ENCODE measurements at places on chromosomes 4 and X.
A peak's percentile ranks its signal among the peaks of the same experiment; 100 is the strongest.

DNA sequence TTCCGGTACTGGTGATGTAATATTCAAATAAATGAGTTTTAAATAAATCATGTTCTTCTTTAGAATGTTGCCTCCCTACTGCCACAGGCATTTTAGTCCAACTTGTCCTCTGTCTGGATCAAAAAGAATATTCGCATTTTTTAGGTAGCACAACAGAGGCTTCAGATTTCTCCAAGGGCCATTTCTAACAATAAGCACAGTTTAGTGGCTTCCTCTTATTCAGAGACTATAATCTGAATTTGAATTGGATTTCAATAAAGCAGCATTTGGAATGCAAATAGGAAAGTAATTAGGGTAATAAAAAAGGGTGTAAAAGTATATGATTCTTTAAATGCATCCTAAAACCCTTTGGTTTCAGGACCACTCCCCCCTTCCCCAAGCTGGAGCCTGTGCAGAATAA, 167.9 kb upstream of the GLRA2 start:
- DNase-seq = no peak

GRCh38 chr4:151715881-151716280, 44.9 kb downstream of the GATB start:
- no peak for DNase-seq

DNA sequence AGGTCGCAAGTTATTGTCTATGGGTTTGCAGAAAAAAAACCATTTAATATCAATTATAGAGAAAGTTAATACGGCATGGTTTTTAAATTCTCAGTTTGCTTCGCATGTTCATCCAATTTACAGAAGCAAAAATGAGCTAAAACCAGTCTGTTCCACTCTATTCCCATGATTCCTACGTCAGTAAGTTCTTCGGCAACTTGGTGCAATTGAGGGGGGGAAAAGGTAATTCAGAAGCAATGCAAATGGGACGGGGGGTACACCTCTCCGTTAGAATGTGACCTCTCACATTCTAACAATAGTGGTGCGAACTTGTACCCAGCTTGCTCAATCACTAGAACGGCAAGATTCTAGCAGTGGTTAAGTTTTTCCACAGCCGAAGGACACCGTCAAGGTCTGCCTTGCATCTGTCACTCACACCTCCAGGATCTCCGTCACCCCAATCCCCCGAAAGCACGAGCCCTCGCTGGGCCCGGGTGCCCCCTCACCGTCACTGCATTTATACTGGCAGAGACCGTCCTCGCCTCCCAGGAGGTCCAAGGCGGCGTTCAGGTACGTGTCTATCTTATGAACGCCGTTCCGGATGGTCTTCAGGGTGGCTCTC, 653 bp downstream of the PLA2G12A start:
- peak; percentile 6 for DNase-seq

DNA sequence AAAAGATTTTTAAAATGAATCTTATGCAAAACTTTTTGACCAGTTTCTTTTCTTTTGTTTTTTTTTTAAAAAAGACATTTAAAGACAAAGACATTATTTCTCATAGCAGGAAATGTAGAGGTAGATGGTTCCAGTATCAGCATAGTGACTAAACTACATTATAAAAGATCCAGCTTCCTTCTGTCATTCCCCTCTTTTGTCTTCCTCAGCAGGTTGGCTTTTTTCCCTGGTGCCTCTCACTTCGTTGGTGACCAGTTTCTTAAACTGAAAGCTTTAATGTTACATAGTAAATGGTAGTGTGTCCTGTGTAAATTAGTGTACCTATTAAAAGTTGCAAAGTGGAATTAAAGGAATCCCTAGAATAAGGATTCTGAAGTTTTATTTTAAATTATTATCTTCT, 36.1 kb downstream of the DCK start:
- no peak for DNase-seq

DNA sequence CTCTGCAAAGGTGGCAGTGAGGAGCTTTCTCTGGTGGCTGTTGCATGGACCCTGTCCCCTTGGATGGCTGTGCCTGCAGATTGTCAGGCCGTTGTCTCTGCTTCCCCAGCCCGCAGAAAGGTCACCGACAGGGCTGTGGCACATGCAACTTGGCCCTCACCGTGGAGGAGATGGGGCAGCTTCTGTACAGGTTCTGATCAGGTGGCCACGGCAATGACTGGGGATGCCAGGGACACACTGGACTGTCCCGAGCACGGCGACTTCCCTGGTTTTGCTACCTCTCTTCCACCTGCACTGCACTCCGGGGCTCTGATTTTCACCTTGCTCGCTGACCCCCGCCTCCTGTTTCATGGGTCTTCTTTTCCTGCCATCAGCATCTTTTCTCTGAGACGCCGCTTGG, 43.5 kb downstream of the DCTD start:
- DNase-seq = no peak

DNA sequence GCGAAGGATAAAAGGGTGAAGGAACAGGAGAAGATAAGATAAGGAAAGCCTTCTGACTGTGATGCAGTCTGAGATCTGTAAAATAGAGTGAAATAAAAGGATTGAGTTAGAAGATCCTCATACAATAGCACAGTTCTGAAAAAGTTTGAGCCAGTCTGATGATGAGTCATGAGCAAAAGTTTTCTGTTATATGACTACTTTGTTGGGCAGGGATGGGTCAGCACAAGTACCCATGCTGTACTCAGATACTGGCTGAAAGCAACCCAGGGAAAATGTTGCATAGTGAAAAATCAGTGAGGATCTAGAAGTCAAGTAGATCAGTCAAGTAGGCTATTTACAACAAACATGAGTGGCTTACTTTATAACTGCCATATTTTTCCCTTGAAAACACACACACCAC, 253.5 kb downstream of the PCDH10 start:
- no peak for DNase-seq

GRCh38 chrX:106946464-106946863, 26.3 kb downstream of the CLDN2 start:
- DNase-seq = no peak

GRCh38 chr4:18734405-18734804, 712.9 kb upstream of the LCORL start:
- no peak for DNase-seq

DNA sequence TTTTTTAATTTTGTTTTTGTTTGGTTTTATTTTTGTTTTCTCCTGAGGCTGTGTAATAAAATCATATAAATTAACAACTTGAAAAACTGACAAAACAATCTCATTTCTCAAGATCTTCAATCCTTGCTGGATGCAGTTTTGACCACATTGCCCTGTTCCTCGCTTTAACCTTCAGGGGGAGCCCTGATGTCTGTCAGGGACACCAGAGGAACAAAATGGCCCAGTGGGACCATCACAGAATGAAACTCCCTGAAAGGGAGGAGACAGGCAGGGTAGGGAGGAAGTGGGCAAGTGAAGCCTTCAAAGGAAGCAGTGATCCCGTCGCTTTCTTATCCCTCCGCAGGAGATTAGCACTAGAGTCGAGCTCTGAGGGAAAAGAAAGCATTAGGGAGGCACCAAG, 274.9 kb upstream of the LDB2 start:
- DNase-seq = no peak

DNA sequence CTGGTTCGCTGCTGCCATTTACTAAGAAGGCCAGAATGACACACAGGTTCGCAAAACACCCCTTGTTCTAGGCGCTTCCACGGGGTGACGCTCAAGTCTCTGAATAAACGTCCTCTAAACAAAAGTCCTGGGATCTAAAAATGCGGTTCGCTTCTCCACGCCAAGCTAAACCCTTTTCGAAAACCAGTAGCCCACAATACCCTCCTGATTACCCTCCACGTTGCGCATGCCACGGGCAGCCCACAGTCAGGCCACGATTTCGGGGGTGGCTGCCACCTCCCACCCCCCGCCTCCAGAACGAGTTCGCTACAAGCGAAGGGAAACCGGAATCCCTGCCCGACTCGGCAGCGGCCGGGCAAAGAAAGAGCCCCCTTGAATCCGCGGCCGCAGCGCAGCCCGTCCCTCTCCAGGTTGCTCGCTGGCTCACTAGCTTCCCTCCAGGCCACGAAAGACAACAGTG, 423 bp downstream of the RPL39 start:
- DNase-seq = no peak

DNA sequence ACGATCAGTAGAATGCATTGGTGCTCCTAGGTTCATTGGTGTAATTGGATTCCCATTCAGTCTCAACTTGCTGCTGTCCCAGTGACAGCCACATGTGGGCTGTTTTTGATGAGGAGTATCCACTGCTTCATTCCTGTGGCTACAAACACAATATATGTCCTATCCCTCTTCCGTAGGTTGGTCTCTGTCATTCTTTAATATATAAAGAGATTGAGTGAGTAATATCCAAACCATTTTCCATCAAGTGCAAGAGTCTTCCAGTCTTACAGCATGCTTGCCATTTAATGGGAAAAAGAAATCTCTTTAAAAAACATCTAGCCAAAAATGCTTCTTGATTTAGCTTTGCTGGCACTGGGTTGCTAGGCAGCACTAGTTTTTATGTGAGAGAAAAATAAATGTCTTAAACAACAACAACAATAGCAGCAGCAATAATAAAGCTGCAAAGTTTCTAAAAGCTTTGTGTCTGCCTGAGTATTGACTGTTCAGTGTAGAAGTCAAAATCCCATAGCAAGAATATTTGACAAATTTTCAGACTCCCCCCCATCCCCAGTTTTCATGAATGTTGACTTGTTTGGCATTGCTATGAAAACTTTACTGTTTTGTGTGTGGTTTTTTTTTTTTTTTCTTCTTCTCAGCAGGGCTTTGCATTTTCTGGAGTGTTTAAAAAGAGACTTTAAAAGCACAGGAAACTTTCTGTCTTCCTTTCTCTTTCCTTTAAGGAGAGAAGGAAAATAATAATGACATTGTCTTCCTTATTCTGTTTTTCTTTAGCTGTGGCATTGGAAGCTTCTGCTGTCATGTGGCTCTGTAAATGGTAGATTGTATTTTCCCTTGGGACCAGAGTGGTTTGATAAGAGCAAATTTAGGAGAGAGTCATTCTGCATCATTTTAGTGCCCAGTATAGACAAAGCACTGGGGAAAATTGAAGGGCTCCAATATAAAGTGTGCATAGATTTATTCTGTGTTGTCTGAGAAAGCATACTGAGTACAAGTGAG, 244.3 kb downstream of the ARHGAP10 start:
- DNase-seq = no peak

DNA sequence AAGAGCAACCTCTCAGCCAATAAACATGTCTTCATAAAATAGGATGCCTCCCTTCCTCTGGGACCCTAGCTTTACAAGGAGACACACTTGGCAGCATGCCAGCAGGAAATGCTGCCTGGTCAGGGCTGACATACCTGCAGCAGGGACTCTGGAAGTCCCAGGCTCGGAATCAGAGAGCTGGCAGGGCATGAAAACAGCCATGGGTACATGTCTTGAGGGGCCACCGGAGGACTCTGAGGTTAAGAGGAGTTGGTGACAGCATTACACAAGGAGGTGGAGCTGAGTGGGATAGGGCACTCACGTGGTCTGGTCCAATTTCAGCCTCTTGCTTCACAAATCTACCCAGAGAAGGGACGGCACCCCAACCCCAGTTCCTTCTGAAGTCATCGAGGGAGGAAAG, 15.7 kb downstream of the MSX1 start:
- no peak for DNase-seq

DNA sequence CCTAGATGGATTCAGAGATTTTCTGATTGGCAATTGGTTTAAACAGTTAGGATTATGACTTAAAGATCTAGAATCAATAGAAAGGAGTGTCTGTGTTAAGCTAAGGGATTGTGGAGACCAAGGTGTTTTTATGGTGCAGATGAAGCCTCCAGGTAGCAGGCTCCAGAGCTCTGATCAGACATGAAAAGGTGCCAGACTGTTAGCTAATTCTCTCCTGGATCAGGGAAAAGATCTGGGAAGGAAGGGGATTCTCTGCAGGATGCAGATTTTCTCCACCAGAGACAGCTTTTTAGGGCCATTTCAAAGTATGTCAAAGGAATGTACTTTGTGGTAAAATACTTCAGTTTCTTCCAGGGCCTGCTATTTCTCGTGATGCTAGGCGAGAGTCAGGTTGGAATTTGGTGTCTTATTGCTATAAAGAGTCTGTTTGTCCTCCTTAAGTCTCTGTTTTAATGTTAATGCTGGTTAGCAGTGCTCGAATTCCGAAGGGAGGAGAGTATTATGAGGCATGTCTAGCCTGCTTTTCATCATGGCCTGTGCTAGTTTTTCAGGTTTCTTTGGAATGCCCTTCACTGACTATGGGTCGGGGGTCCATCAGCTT, 12.0 kb upstream of the GPR78 start:
- DNase-seq = no peak

GRCh38 chr4:123812066-123812390, 415.4 kb downstream of the SPRY1 start:
- no peak for DNase-seq

DNA sequence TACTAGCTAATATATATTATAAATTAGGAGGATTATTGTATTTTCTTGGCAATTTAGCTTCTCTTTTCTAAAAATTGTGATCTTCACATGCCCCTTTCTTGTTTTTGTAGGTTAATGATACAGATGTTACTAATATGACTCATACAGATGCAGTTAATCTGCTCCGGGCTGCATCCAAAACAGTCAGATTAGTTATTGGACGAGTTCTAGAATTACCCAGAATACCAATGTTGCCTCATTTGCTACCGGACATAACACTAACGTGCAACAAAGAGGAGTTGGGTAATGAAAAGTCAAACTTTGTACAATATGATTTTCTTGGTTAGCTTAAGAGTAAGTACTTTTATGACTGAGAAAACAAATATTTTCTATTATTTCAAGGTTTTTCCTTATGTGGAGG, 74.1 kb downstream of the SLC10A6 start:
- DNase-seq = no peak

GRCh38 chrX:123219916-123220315, 35.8 kb downstream of the GRIA3 start:
- DNase-seq = no peak

DNA sequence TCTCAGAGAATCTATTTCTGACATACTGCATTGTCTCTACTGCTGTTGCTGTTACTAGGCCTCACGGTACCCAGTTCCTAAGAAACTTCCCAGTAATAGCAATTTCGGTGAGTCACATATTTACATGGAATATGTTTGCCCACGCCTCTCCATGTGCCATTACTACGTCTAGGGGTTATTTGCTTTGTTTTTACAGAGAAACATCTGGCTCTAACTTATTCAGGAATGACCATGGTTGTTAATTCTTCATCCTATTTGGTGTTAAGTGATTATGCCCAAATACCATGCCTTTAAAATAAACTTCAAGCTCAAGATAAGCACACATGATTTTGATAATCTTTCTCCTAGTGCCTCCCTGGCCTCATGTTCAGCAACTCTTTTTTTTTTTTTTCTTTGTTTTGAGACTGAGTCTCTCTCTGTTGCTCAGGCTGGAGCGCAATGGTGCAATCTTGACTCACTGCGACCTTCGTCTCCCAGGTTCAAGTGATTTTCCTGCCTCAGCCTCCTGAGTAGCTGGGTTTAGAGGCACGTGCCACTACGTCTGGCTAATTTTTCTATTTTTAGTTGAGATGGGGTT, 101.0 kb upstream of the HS3ST1 start:
- DNase-seq = no peak

GRCh38 chrX:30957753-30958152, 68.7 kb upstream of the TAB3 start:
- DNase-seq = no peak

DNA sequence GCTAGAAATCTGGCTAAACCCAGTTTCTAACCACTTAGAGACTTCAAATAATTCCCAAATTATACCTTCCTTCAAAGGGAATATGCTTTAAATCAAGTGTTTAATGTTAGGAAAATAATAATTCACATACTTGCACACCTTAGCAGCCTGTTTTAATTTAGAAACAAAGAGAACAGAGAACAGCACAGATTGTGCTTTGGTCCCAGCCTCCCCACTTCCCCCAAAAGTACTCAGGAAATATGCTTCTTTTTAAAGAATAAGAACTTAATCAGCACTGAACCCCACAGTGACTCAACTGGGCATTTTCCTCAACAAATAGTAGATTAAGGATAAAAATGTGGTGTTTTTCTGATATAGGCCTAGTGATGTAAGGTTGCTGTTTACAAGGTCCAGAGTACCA, 295.8 kb downstream of the GBA3 start:
- DNase-seq = no peak
